Urinary bladder (tissue), 4 donors: ENCODE measurements at places on chromosomes 3 and 15. TPM values are rescaled to one million over a fixed set of nuclear protein-coding genes. Genes with fewer than 3 reads are reported as not detected.
A peak's percentile ranks its signal among the peaks of the same experiment; 100 is the strongest.

DNA sequence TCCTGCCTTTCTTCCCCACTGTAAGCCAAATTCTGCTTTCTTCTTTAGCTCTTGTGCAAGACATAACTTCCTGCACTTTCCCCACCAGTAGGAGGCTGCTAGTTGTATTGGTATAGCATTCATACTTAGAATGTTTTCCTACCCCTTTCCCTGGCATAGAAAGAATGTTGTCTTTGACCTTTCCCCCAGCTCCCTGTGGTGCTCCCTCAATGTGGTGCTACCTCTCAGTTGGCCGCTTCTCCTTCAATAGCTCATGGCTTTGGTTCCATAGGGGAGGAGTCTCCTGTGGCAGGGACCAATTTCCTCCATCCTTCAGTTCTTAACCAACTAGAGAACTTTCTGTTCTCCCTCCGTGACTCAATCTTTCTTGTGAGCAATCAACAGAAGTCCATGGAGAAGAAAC is 67.5 kb upstream of the AKAP13 start:
- DNase-seq = no peak

- DNase-seq = no peak
Observed at GRCh38 chr3:155641956-155642355, 102.9 kb downstream of the PLCH1 start.

- no peak for DNase-seq
Observed at GRCh38 chr3:36075491-36075890, 304.8 kb upstream of the STAC start.

DNA sequence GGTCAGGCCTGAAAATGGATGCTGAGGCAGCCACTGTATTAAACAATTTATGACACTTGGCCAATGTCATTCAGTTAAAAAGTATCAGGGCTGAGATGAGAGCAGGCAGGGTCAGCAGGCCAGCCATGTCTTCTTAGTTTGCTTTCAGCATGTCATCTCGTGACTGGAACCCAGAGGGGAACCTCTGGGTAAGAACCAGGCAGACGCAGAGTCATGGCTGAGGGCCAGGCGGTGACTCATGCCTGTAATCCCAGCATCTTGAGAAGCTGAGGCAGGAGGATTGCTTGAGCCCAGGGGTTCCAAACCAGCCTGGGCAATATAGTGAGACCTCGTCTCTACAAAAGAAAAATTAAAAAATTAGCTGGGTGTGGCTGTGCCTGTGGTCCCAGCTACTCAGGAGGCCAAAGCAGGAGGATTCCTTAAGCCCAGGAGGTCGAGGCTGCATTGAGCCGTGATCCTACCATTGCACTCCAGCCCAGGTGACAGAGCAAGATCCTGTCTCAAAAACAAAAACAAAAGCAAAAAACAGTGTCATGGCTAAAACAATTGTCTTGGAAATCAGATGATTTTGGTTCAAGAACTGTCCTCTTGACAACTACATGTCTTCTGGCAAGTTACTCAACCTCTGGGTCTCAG is 11.7 kb downstream of the BCL2L10 start:
- DNase-seq = no peak

DNA sequence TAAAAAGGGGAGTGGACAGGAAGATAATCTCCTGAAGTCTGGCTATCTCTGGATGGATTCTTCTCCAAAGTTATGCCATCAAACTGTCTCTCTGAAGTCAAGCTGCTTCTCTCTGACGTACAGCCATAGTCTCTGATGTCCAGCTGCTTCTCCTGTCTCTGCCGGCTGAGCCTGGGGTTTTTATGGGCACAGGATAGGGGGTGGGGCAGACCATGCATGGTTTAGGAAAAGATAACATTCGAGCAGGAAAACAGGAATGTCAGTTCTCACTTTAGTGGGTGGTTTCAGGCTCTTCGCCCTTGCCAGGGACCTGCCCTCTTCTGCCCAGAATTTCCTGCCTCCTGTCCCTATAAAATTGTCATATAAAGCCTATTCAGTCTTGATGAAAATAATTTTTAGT is 110.9 kb upstream of the ROBO1 start:
- no peak for DNase-seq

GRCh38 chr15:69158201-69158842 is 2.1 kb upstream of the GLCE start:
- no peak for DNase-seq

- DNase-seq = no peak
Observed at GRCh38 chr3:102095383-102095782, 246.1 kb downstream of the NFKBIZ start.

DNA sequence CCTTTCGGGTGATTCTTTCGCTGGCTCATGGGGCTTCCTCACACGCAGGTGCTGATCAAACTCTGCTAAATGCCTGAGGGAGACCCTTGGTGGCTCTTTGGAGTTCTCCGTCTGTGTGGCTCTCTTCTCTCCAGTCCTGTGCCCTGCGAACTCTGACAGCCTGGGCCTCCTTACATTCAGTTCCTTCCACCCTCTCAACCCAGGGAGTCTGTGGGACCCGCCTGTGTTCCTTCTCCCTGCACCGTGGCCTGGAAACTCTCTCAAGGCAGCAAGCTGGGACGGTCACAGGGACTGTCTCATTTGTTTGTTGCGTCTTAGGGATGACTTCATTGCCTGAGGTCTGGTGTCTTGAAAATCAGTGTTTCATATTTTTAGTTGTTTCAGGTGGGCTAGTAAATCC is 37.0 kb upstream of the CORO2B start:
- no peak for DNase-seq

- no peak for DNase-seq
Observed at GRCh38 chr15:69497667-69498066, 45.0 kb downstream of the RPLP1 start.

- no peak for DNase-seq
Observed at GRCh38 chr3:169002689-169003088, 660.8 kb downstream of the MECOM start.

- no peak for DNase-seq
Observed at GRCh38 chr15:62619526-62619925, 423.0 kb upstream of the TPM1 start.

DNA sequence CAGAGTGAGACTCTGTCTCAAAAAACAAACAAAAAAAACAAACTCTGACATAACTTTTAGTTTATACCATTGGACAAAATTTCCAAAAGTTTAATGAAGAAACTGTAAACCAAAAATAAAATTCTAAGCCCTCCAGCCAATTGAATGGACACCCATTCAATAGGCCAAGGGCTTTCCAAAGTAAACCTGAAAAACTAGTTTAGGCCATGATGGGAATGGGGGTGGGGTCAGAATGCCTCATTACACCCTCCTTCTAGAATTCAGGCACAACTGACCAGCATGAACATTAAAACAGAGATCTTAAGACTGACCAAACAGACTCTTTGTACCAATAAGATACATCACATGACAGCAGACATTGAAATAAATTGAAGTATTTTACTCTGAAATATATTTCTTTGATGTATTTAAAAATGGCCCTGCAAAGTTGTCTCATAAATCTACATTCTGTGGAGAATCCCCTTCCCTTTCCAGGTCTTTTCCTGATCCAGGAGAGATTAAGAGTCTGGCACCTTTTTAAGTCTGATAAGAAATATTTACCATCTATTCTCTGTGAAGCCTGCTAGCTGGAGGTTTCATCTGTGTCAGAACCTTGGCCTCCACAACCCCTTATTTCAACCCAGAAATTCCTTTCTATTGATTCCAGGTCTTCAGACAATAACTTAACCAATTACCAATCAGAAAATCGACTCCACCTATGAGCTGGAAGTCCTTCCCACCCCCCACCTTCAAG is 15.7 kb downstream of the THOC7 start:
- DNase-seq = no peak

DNA sequence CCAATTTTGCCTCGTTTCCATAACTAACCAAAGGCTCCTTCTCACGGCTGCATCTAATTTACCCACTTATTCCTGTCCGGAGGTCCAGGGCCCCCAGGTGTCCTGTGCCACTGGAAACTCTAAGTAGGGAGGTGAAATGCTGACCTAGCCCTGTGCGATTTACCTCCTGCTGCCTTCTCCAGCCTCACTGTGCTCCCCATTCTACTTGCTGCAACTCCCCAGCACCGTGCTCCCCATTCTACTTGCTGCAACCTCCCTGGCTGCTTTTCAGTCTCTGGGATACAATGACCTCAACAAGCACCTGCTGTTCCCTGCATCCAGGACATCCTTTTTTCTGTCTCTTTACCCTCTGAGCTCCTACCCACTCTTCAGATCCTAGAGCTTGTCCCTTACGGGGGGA is 254.7 kb upstream of the PROK2 start:
- DNase-seq = no peak

DNA sequence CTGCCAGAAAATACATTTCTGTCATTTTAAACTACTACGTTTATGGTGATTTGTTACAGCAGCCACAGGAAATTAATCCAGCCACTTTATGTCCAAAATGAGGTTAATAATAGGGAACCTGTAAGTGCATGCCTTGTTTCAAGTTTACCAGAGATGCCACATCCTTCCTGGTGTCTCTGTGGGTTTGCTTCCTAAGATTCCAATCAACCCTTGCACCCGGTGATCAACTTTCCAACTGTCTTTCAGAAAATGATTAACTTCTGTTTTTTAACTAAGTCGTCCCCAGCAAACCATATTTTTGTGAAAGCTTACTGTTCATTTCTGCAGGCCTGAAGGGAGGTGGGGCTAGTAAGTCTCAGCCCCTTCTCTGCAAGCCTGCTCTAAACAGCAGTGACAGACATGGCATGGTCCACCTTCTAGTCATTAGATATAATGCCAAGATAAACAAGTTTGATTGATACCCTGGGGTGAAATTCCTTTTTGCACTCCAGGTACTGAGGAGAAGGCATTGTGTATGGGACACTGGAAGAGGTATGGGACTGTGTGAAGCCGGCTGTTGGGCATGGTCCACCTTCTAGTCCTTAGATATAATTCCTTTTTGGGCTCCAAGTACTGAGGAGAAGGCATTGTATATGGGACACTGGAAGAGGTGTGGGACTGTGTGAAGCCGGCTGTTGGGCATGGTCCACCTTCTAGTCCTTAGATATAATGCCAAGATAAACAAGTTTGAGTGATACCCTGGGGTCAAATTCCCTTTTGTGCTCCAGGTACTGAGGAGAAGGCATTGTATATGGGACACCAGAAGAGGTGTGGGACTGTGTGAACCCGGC is 11.1 kb upstream of the TMC3 start:
- no peak for DNase-seq

DNA sequence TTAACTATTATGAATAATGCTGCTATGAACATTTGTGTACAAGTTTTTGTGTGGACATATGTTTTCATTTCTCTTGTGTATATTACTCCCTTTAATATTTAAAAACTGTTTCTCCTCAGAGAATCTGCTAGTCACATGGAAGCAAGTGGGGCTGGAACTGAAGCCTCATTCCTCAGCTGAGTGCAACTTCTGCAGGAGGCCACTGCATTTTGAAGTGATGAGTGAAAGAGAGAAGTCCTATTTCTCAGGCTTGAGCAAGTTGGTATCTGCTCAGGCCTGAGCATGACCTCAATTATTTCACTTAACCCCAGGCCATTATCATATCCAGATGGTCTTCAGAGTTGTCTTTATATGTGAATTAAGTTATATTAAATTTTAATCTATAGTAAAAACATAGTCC is 11.5 kb downstream of the TLR9 start:
- DNase-seq = no peak

- peak; percentile 85 for DNase-seq
Observed at GRCh38 chr3:50600841-50601591, 10.6 kb downstream of the CISH start.

DNA sequence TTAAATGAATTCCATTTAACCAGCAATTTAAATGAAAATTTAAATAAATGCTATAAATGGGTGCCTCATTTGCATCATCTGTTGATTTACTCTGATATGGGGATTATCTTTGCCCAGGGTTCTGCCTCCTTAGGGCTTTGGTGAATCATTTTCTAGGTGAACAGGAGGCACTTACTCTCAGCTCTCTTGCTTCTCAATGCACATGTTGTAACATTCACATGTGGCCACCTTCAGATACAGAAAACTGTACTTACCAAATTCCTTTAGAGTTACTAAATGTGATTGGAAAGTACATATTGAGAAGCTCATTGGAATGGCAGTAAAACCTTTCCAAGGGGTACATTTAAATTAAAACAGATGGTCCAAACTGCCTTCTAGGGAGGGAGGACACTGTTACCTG is 20.8 kb downstream of the GADL1 start:
- DNase-seq = no peak

Gene CAND2
- 10.7 TPM for total RNA-seq

Gene OSTN
- total RNA-seq = 13.9 TPM

Gene CCR3
- total RNA-seq = not detected

Gene MAPKBP1
- total RNA-seq = 27.7 TPM

Gene HLTF
- total RNA-seq = 72.7 TPM

Gene SEMA3G
- total RNA-seq = 7.6 TPM
